Anterior cingulate cortex (tissue), 58 donors: ENCODE measurements at places on chromosomes 5 and 9.

DNA sequence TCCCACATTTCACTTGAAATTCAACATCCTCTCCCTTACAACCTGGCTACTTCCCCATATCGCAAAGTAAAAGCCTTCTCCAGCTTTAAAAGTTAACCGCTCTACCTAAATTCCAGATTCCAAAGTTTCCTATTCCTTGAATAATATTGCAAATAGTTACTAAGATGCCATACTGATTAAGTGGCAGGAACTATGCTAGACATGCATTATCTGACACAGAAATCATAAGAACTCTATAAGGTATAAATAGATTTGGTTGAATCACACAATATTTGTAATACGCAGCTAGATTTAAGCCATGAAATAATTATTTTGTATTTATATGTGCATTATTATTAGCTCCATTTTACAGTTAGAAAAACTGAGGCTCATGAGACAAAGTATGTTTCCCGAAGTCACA is 92.8 kb downstream of the NFIB start:
- no peak for DNase-seq

GRCh38 chr9:20292002-20292401 is 330.3 kb downstream of the MLLT3 start:
- no peak for DNase-seq

DNA sequence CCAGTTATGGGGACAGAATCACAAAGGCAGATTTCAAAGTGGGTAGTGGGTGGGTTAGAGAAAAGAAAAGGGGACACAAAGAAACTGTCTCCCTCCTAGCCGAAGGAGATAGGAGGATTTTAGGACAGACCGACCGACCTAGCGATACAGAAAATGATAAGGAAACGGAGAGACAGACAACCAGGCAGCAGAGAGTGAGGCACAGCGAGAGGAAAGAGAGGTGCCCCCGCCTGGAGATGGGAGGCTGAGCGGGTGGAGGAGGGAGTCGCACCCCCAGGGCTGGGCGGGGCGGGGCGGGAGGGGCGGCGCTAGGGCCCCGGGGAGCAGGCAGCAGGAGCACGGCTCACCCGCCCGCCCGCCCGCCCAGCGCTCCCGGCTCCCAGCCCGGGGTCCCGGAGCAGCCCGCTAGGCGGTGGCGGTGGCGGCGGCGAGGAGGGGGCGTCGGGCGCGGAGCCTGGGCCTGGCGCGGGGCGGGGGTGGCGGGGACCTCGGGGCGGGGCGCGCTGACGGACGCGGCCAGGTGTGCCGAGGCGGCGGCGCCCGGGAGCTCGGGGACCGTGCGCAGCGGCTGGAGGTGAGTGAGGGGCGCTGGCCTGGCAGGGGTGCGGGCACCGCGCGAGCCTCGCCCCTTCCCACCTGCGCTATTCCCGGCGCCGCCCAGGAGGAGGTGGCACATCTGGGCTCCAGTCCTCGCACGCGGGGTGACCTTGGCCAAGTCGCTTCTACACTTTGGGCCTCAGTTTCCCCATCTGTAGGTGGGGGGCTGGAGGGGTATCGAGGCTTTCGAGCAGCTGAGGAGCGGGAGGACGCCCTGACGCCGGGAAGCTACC is 15.9 kb upstream of the SYNPO start:
- DNase-seq = no peak

GRCh38 chr9:111429175-111429574 is 55.0 kb downstream of the ECPAS start:
- DNase-seq = no peak

DNA sequence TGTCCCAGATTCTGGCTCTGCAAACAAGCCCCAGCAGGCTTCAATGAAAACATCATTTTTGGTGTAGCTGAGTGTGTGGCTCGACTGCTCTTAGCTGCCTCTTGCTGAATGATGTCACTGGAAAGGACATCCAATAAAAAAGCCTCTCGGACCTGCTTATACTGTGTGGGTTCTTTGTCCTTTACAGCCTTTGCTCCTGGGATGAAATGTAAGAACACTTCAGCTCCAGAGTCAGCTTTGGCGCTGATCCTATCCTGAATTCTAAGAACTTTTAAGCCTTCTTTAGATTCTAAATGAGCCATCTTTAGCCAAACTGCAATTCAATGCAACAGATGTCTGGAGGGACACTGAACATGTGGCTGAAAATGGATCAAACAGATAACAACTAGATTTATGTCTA is 404.6 kb upstream of the C9orf72 start:
- DNase-seq = no peak

DNA sequence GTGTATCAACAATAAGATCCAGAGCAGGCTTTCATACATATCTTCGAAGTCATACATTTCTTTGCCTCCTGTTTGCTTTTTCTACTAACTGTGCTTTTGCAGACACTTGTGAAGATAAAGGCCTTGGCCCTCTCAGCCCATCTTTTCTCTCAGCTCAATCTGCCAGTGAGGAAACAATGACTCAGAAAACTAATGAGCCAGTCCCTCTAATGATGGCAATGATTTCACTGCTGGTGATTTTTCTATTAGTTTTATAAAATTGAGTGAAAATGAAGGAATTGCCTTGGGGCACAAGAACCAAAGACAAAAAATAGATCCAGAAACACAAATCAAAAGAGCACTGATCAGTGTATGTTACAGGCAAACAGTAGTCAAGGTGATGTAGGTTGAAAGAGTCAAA is 167.7 kb upstream of the PPP2R2B start:
- DNase-seq = no peak

DNA sequence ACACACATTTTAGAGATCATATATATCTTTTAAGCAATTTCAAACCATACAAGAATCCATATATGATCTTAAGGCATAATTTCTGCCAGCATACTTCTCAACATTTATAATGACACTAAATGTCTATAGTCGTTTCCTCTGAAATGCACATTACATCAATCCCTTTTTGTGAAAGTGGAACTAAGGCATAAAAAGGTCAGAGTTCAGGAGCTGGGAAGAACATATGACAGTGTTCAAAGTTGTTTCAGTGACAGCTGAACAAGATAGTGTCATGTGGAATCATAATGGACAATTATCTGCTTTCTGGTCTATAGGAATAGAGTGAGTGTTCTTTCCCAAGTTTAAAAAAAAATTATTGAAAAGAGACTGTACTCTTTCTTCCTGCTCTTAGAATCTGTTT is 2.4 kb upstream of the MOB3B start:
- no peak for DNase-seq

DNA sequence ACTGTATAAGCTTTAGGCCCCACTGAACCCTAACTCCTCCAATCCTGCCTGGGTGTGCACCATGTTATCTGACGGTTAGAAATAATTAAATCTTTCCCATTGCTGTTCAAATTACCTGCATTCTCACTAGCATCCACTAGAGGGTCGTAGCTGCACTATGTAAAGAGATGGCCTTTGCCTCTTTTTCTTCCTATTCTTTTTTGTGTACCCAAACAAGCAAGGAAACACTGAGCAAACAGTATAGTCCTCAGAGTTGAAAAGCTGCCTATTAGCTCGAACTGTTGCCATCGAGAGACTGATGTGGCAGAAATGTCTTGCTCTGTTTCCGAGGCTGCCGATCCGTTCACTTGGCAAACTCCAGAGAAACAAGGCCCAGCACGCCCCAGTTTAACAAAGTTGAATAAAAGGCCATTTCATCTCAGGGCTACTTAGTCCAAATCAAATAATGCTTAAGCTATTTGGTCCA is 163.8 kb upstream of the TRPM3 start:
- DNase-seq = peak; percentile 19

GRCh38 chr5:105453216-105453807 is 1890.7 kb upstream of the NUDT12 start:
- DNase-seq = no peak

DNA sequence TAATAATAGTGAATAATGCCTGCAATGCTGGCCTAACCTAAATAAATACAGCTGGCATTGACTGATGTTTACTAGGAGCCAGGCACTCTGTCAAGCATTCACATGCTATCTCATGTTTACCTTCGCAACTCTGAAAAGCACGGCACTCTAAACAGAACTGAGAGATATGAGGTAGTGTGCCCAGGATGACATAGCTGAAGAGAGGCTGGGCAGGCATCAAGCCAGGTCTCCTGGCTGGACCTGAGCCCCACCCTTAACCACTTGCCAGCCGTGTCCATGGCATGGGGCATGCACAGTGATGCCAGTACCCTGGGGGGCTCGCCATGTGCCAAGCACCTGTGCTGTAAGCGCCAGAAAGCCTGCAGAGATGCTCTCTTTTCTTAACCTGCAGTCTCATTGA is 119.4 kb upstream of the MVB12B start:
- no peak for DNase-seq

DNA sequence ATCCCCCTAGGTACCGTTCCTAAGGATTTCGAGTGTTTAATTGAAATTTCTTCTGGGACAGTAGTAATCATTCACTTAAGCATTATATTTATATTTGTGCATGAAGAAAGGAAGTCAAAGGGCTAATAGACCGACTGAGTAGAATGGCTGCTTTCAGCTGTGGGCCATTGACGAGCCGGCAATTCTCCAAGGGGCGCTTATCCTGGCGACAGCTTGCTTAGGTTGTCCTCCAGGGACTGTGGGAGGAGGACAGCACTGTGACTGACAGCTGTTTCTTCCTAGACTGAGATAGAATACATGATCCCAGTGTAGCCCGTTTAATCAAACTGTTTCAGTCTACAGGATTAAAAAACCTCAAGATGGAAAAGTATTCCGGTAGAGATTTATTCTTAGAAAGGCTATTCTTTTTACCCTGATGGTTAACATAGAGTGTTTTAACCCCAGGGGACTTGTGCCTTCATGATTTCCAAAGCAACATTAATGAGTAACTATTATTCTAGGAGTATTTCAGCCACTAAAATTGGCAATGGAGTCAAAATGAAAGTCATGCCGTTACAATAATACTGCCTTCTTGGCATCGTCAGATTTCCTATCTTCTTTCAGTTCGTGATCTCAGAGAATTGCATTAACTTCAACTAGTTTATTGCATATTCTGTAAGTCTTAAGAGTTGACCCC is 943.1 kb upstream of the WWC1 start:
- no peak for DNase-seq

- DNase-seq = no peak
These were observed 73.7 kb downstream of the MAP1B start for GRCh38 chr5:72180925-72181324.

DNA sequence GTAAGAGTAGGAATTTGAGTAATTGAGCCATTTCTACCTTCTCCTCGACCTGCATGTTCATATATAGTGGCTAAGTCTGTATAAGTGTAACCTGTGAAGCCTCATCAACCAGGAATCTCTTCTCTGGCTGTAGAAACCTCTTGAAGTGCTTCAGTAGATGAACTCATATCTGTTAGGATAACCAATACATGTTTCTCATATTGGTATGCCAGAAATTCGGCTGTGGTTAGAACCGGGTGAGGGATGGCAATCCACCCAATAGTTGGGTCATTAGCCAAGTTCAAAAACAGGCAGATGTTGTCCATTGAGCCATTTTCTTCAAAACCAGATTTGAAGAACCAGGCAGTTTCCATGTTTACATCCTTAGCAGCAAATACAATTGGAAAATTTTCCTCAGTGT is 28.9 kb upstream of the GSN start:
- DNase-seq = no peak

- no peak for DNase-seq
These were observed 550 bp upstream of the CKMT2 start for GRCh38 chr5:81232464-81233079.

DNA sequence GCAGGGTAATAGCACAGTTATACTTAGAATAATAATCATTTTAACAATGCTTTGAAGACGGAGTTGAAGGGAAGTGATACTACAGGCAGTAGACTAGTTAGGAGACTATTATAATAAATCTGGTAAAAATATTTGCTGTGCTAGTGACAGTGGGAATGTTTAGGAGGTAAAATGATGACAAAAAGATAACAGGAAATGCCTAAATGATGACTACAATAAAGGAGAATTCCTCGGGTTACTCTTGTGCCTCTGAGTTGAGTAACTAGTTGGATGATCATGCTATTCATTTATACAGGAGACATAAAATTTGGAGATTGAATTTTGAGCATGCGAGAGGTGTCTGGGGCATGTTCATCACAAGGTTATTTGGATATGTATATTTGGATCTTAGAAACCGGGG is 32.2 kb upstream of the PAM start:
- DNase-seq = no peak

GRCh38 chr9:116450378-116451139 is 236.5 kb upstream of the TRIM32 start:
- DNase-seq = no peak

DNA sequence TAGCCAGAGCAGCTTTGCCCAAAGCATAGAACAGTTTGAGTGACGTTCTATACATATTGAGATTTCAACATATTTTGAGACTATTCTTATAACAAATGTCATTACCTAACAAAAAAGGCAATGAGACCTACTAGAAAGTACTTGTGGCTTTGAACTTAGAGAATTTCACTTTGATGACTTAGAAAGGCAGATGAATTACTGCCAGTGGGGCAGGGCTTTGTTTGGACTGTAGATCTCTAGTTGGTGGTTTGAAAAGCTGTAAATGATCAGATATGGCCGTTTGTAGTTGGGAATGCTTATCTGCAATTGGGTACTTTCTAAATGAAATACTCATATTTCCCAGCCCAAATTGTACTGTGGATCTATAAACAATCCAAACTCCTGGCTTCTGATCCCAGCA is 28.1 kb downstream of the SOX30 start:
- DNase-seq = no peak

DNA sequence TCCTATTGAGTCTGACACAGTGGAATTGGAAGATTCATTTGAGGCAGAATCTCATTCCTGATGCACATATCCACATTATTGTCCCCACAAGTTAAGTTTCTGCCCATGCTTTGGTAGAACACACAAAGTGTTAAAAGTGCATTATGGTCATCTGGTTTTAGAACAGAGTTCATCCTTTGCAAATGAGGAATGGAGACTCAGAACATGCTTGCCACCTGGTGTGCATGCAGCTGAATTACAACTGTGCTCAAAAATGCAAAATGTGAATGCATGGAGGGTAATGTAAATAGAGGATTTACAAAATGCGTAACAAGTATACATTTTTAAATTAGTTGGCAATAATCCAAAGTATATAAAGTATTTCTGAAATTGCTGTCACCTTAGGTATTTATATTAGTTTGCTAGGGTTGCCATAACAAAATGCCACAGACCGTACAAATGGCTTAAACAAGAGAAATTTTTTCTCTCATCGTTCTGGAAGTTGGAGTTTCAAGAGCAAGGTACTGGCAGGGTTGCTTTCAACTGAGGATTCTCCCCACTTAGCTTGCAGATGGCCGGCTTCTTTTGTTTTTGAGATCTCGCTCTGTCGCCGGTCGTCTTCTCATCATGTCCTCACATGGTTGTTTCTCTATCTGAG is 671.1 kb downstream of the TAF11L14 start:
- peak; percentile 11 for DNase-seq

DNA sequence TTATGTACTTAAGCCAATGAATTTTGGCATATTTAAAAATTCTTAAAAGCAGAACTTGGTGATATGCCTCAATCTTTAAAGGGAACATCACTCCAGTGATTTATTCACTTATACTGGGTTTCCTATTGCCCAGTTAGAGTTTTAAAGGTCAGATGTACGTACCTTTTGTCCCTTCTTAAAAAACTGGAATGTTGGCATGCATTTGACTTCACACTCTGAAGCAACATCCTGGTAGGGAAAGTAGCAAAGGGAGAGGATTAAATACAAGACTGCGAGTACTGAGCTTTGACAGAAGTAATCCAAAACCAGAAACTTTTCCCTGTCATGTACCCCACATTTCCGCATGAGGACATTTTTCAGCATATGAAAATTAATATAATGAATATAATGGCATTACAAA is 11.7 kb downstream of the TXN start:
- no peak for DNase-seq
